Amniotic epithelial cell (primary cell): ENCODE measurements at places on chromosomes 2 and 18.

GRCh38 chr2:189674374-189675112 is at the start of gene ANKAR:
TSS of gene ANKAR (plus strand) at chr2:189674670. CDS start at chr2:189676491, 1,821 bp downstream.
- DNase-seq = peak; percentile 88

DNA sequence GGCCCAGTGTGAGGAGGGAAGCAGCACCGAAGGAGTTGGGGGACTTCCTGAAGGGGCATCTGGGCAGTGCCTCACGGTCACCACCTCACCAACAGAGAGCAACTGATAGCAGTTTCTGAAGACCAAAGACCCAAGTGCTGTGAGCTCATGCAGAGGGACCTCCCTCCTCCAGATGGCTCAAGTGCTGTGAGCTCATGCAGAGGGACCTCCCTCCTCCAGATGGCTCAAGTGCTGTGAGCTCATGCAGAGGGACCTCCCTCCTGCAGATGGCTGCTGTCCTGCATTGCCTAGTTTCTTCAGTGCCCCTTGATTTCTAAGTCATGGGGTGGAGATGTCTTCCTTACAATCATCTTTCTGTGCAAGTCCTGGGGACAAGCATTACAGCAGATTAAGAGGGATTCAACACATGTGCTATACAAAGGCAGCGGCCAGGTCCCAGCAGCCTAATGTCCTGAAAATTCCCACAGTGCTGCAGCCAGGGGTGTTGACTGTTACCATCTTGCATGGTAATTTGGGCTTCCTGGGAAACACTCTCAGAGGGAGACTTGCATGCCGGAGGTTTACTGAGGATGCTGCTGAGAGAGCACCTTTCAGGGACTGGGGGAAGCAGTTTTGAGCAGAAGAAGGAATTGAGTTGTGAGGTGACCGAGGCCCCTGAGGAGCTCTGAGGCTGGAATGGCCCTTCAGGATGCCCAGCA is 409.3 kb downstream of the GALR1 start:
- DNase-seq = no peak

DNA sequence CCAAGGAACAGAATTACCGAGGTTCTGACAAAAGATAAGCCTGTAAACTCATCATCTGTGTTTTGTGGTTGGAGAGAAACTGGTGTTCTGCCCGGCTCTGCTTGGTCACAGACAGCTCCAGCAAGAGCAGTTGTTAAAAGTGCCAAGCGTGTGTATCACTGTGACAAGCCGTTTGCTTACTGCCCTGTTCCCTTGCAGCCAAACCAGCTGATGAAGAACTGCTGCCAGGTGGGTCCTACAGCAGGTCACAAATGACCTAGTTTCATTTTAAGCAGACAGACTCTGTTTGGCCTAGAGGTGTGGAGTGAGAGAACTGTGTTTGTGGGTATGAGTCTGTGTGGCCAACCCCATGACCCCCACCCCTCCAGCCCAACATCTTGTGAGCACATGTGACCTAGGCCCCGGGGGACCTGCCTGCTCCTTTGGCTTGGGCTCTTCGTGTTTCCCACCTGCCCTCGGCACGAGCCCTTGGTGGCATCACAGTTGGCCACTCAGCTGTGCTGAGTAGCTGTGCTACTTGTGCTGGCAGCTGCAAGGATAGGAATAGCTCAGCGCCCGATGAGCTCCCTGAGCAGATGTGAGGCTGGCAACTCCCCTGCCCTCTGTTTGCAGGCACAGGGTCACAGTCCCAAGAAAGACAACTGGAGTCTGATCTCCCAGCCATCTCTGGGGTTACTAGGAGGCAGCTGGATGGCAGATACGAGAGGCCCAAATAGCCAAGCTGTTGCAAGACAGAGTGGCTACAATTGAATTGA is 9.7 kb downstream of the OXER1 start:
- DNase-seq = peak; percentile 60

DNA sequence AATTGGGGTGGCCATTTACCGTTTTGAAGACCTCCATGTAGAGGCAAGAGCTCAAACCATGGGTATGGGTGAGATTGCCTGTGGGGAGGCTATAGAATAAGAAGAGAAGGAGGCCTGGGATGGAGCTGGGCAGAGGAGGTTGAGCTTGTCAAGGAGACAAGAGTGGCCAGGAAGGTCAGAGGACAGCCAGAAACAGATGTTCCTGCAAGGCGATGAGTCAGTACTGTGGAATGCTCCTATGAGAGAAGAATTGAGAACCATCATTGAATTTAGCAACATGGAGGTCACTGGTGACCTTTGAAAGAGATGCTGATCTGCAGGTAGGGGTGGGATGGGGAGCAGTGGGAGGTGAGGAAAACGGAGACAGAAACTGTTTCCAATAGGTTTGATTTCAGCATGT is 3.5 kb downstream of the ACSL3 start:
- DNase-seq = peak; percentile 69

DNA sequence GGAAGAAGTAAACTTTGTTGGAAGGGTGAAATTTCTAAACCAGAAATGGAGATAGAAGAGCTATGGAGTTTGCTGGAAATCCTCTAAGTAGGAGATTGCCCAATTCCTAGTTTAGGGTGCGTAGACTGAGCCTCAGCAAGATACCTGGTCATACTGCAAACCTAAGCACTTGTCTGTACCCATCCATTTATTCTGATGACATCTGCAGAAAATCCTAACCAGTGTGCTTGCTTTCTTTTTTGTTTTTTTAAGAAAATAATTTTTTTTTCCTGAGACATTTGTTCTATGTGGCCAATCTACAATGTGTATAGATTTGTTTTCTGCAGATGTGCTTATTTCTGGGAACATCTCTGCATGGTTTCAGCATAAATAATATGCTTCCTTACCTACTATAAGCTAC is 144.7 kb downstream of the LYPD6B start:
- no peak for DNase-seq

DNA sequence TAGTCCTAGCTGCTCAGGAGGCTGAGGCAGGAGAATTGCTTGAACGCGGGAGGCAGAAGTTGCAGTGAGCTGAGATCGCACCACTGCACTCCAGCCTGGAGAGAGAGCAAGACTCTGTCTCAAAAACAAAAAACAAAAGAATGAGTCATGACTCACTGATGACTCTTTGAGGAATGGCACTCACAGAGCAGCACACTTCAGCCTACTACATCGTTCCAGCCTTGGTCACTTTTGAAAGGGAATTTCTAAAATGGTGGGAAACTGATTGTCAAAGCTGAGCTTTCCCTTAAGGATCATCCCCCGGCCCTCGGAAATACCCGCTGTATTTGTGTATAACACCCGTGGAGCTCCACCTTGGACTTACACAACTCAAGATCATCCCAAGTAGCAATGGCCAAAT is 217.3 kb upstream of the HS6ST1 start:
- peak; percentile 58 for DNase-seq

DNA sequence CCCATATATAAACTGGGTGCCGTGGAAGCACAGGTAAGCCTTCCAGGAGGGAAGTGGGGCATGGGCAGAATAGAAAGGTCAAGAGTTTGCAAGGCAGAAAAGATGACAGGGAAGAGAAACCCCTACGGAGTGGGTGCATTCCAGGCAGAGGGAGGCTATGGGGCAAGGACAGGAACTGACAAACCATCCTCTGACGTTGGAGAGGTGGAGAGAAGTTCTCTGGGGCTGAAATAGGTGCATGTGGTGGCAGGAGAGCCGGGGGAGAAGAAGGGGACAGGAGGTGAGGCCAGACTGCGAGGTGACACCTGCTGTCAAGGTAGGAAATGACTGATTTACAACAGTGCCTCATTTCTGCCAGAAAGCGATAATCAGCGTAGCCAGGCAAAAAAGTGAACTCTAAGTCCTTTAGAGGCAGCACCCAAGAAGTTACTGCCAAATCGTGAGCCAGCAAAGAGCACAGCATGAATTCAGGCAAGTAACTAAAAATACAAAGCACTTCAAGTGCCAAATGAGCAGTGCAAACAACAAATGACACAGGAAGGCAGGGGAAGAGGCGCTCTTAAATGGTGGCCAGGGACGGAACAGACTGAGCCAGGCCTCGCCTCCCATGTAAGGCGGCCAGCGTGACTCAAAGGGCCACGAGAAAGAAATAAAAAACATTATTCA is 113.3 kb upstream of the ACVR1C start:
- no peak for DNase-seq

GRCh38 chr2:64963719-64964118 is 25.5 kb upstream of the SLC1A4 start:
- no peak for DNase-seq

DNA sequence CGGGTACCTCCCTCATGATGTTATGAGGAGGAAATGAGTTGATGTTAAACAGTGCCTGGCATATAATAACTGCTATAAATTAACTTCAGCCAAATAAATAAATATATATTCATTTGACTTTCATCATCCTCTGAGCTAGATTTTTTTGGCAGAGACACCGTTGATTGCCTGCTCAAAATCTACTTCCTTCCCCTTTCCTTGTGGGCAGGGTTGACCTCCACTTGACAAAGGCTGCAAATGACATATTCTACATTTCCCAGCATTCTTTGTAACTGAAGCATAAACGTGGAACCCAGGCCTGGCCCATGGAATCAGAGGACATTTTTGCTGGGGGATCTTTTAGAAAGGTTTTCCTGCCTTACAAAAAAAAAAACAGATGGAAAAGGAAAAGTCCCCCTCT is 177.8 kb downstream of the TXNL1 start:
- DNase-seq = no peak

DNA sequence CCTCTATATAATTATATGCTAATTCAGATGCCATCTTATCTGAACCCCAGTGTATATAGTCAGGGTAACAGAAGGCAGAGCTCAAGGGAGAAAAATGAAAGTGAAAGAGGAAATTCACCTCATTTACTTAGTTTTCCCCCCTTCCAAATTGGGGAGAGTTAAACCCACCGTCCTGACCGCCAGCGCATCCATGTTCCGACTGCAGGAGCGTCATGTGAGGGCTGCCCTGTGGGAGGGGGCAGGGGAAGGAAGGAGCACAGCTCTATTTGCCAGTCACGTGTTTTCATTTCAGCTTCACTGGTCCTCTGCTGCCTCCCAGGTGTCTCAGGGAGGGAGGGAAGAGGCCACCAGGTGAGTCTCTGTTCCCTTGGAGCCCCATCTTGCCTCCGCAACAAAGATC is 13.2 kb downstream of the CNNM4 start:
- DNase-seq = no peak

- no peak for DNase-seq
Measured at GRCh38 chr2:26384183-26384582, 17.5 kb upstream of the DRC1 start.

DNA sequence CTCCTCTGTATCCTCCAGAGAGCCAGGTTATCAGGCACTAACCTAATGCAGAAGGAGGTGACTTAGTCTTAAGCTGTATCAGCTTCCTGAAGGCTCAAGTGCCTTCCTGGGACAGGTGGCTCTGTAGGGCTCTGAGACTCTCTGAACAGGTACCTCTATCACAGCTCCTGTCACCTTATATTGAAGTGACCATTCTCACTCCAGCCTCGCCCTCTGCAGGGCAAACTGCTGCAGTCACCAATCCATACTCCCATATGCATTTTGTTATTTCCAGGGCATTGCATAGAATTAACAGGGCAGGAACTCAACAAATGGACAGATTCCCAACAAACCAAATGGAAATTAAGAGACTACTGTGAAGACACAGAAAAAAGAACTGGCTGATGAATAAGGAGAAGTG is 203.0 kb upstream of the REV1 start:
- DNase-seq = no peak

- no peak for DNase-seq
Measured at GRCh38 chr2:151067658-151068369, 193.8 kb downstream of the RBM43 start.

DNA sequence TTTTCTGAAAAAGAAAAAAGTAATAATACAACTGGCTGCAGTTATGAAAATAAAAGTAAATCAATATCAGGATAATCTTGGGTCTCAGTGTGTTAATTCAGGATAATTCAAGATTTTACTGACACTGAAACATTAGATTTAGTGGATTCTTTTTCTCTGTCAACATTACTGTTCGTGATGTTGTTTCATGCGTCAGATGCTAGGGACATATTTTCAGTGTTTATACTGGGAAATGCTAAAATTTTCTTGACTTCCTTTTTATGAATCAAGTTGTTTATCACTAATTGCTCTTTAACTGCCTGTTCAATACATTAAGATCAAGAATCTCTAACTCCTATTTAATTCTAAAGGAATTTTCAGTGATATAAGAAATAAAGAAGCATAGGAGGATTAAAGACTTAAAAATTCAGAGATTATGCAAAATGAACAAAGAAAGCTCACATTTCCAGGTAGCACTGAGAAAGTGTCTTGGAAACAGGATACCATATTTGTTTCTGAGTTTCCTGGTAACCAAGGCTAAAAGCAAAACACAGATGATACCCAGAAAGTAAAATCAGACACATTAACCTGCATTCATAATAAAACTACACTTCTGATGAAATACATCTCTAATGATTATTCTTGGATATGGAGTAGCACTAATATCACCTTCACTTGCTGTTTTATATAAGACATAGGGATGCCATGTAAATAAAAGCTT is 174.0 kb downstream of the ARL4C start:
- DNase-seq = no peak

- DNase-seq = no peak
Measured at GRCh38 chr18:62327977-62328376, 2.9 kb downstream of the TNFRSF11A start.

DNA sequence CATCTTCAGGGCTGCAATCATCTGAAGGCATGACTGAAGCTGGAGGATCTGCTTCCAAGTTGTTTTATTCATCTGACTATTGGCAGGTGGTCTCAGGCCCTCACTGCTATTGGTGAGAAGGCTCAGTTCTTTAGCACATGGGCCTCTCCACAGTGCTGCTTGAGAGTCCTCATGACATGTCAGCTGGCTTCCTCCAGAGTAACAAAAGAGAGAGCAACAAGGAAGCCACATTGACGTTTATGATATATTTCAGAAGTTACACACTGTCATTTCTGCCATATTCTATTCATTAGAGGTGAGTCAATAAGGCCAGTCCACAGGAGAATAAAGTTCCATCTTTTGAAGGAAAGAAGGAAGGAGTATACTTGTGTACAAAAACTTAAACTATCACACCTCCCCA is 7.9 kb upstream of the SIGLEC15 start:
- no peak for DNase-seq

GRCh38 chr2:217218269-217219163 is 358.7 kb upstream of the TNP1 start:
- DNase-seq = peak; percentile 96

DNA sequence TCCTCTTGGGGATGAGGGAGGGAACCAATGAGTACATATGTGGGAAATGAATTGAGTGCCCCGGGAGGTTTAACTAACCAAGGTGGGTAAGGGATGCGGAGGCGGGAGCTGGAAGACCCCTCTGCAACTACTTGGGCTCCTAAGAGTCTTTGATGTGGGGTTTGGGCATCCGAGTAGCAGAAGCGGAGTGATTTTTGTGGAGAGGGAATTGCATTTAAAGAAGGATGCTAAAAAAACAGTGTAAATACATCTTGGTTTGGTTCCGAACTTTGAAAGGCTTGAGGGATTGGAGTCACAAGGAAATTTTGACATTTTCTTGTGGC is 215.7 kb downstream of the MCFD2 start:
- no peak for DNase-seq

DNA sequence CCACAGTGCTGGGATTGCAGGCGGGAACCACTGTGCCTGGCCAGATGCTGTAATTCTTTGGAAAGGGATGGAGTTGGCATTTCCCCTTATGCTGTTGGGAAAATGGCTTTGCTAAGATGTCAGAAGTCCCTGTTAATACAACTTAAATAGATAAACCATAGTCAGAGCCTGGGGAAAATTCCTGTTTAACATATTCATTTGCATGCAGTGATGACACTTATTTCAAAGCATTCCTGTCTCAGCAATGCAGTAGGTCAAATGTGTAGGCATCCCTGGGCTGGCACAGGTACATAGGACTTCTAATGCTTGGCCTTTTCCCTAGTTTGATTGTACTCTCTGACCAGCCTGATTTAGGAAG is 38.6 kb downstream of the RAMP1 start:
- no peak for DNase-seq
